ENCODE measurements at places on chromosomes 6 and 20.

DNA sequence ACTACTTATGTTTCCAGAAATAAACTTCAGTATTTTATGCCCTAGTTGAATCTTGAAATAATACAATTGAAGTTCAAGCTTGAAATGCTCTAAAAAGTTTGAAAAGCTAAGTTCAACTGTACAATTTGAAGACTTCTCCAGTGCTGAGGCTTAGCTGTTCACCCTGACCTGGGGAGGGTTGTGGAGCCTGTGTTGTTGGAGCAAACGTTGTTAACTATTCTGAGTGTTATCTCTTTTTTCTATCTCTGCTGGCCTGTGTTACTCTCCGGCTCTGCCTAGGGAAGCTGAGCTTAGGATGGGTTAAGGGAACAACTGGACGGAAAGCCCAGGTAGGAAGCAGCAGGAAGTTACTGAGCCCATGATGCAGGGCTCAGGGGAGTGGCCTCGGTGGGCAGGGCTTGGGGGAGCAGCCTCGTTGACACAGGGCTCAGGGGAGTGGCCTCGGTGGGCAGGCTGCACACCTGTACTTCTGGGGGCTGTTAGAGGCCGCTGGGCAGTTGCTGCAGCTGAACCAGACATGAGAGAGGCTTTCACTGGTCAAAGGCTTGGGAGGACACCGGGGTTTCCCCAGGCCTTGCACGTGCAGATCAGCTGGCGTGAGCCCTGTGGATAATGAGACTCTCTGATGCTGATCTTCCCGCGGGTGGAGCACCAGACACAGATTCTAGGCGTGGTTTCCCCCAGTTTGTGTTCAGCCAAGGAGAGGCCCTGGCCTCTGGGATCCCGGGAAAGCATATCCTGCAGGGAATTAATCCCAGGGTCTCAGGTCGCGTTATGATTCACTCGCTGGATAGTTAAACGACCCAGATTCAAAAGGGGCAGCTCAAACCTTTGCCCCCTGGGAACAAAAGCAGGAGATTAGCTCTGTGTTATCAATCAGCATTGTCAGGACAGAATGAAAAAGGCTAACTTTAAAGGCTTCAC, 58.9 kb downstream of the ERMARD start:
- no peak for DNase-seq

DNA sequence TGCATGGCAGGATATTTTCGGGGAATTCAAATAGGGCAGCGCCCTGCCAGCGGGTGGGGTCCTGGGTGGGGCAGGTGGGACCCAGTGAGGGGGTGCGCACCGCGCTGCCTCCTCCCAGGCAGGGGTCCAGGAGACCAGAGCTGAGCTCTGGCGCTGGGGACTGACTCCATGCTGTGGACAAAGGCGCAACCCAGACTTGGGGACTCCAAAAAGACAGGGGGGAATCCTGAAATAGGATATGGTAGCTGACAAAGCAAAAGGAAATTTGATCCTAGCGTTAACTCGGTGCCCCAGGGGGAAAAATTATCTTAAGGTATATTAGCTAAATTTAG, 23.6 kb downstream of the TFAP2A start:
- no peak for DNase-seq

- no peak for DNase-seq
Observed at GRCh38 chr20:30505566-30505965, 751.9 kb upstream of the DEFB115 start.

DNA sequence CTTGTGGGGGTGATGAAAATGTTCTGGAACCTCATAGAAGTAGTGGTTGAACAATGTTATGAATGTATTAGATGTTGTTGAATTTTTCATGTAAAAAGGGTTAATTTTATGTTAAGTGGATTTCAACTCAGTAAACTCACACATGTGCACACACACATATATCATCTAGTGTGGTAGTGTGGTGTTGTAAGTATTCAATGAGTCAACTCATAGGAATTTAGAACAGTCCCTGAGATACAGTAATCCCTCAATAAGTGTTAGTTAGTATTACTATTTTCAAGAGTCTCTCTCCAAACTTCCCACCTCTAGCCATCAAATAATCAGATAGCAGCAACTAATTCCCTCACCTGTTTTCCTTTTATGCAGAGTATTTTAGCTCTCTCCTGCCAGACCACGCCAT, 563.1 kb upstream of the JARID2 start:
- DNase-seq, result no peak

- no peak for DNase-seq
Observed at GRCh38 chr6:46867411-46867810, 54.3 kb downstream of the ADGRF5 start.

- no peak for DNase-seq
Observed at GRCh38 chr6:29845405-29846006, 17.9 kb downstream of the HLA-G start.

GRCh38 chr6:36350082-36350481, 13.4 kb upstream of the BNIP5 start:
- DNase-seq, result no peak

- no peak for DNase-seq
Observed at GRCh38 chr6:43096451-43097097, 20.5 kb downstream of the PTK7 start.

GRCh38 chr6:42505385-42505718, 53.6 kb upstream of the TRERF1 start:
- no peak for DNase-seq

DNA sequence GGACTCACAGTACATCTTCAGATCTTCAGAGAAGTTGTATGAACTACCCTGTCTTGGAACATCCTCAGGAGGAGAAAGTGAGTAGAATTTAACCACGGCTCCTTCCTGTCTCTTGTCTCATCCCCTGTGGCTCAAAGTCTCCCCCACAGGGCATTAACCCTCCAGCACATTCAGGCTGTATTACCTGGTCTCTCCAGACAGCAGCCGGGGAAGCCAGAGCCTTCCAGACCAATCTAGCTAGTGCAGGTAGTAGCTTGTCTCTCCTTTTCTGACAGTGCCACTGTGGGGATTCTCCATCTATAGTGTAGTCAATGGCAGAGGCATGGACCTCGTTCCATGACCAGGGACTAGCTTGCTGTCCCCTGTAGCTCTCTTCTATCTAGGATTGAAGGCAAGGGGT, 16.9 kb upstream of the ELMO2 start:
- DNase-seq, result no peak

DNA sequence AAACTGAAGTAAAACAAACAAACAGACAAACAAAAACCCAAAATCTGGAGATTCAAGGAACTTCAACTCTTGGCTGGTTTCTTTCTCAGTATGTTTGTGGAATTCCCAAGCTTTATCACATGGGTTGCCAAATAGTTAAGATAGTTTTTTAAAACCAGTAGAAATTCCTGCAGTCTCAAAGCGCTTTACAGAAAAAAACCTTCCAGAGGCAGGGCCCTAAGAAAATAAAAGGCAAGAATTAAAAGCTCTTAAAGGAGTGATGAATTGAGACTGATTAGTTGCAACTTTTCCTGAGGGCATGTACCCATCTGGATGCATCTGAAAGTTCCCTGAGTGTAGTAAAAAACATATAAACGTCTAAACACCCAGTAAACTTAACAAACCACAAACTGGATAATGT, 25.9 kb upstream of the PTCHD4 start:
- DNase-seq, result no peak

- peak; percentile 30 for DNase-seq
Observed at GRCh38 chr20:52191916-52192718, 538 bp upstream of the ZFP64 start.

DNA sequence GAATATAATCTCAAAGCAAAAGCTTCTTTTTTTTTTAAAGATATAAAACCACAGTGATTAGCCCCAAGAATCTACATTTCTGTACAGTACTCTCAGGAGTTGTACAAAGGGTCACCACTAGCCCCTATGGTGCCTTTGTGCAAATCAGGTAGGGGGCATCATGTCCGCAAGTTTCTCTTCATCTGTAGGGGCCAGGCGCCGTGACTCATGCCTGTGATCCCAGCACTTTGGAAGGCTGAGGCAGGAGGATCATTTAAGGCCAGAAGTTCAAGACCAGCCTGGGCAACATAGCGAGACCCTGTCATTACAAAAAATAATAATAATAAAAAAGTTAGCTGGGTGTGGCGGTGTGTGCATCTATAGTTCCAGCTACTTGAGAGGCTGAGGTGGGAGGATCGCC, 63.9 kb downstream of the ZMYND8 start:
- no peak for DNase-seq

- DNase-seq, result no peak
Observed at GRCh38 chr6:100704961-100705360, 176.2 kb downstream of the ASCC3 start.

DNA sequence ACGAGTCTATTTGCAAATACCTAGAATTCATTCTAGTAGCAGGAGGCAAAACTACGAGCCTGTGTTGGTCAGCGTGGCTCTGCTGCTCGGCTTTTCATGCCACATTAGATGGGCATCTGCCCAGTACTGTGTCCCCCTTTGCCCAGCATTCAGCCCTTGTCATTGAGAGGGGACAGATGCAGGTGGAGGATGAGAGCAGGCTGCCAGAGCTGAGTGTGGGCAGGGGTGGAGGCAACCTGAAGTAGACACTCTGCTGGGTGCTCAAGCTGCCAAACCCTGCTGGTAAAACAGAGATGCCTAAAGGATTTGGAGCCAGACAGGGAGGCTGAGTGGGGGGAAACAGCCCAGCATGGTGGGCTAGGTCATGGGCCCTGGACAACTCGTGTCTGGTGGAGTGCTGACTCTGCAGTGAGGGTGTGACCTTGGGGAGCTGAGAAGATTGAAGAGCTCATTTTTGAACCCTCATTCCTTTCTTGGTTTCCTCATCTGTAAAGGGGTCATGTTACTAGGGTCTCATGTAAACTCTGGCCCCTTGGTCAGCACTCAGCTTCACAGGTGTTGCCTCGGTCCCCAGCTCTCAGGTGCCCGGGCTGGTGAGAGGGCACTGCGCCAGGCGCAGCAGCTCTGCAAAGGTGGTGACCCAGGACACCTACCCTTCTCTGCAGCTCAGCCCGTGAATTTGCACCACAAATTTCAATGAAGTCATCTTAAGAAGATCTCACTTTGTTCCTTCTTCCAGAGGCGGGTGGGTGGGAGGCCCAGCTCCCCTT, 64.2 kb upstream of the BHLHE23 start:
- no peak for DNase-seq

- DNase-seq, result no peak
Observed at GRCh38 chr20:53736757-53737395, 143.2 kb upstream of the ZNF217 start.

- no peak for DNase-seq
Observed at GRCh38 chr20:57922706-57923105, 212.9 kb upstream of the PMEPA1 start.

GRCh38 chr20:4083098-4083865, 67.9 kb upstream of the RNF24 start:
- DNase-seq, result no peak

GRCh38 chr6:6736791-6737654, 148.5 kb downstream of the LY86 start:
- DNase-seq, result no peak

DNA sequence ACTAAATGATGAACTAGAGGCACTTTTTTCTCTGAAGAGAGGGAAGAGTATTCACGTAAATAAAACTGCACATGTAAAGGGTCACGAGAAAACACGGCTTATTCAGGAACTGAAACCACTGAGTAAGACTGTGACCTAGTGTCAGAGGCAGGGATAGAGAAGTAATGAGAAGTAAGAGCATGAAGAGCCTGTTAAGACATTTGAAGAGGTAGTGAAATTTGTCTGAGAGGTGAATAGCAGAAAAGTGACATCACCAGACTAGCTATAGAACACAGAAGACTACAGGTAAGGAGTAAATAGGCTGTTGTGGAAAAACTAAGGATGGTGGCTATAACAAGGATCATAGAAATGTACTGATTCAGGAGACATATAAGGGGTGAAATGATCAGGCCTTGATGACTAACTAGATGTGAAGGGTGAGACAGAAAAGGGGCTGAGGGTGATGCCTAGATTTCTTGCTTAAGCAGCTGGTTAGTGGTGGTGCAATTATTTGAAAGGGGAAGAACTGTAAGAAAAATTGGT, 76.8 kb downstream of the REV3L start:
- DNase-seq, result no peak

DNA sequence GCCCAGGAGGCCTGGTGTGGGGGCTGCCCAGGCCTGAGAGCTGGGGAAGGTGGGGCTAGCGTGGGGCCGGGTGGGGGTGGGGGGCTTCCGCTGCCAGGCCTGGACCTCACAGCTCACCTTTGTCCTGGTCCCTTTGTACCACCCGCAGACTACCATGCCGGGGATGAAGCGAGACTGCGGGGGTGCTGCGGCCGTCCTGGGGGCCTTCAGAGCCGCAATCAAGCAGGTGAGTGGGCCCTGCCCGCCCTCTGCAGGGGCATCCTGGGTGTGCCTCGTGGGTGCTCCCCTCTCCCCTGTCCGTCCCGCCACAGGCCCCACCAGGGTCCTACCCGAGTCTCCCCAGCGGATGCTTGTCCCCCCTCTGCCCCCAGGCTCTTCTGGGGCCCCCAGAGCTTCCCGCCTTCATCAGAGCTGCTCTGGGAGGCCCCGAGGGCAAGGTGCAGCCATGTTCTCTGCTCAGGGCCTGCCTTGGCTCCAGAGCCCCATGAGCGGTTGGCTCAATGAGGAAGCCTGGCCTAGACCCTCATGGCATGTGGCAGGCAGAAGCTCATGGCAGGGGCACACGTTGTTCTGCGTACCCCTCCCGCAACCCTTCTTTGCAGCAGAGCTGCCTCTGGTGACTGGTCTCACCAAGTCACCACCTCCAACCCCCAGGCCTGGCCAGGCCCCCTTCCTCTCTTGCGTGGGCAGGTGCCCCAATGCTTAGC, 14.5 kb downstream of the NPEPL1 start:
- DNase-seq, result no peak

- no peak for DNase-seq
Observed at GRCh38 chr6:34657307-34657978, 39.1 kb downstream of the ILRUN start.

- no peak for DNase-seq
Observed at GRCh38 chr6:128063850-128064539, 163.1 kb upstream of the THEMIS start.

DNA sequence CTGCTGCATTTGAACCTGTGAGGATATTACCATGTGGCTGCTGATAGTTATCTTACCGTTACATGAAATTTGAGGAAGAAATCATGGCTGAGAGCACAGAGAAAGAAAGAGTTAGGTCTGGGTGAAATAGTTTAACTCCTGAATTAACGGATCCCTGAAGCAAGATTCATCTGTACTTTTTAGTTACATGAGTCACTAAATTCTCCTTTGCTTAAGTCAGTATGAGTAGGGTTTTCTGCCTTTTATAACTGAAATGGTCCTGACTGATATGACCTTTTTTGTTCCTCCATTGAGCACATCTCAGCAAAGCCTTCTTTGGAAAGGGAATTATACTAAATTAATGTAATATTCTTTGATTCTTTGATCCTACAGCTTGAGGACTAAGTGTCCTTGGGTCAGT, 333.3 kb upstream of the ZFP64 start:
- DNase-seq, result no peak

- DNase-seq, result no peak
Observed at GRCh38 chr20:44837946-44838345, 27.6 kb upstream of the RIMS4 start.

- no peak for DNase-seq
Observed at GRCh38 chr20:17622851-17623508, 53.1 kb downstream of the DSTN start.

- DNase-seq, result no peak
Observed at GRCh38 chr6:6417475-6417874, 97.0 kb upstream of the F13A1 start.
